Stimulated activated CD4-positive, alpha-beta T cell treated with anti-CD3 and anti-CD28 coated beads, Interleukin-15, amount 100 ng/mL, for 1 hour (primary cell): ENCODE measurements at places on chromosomes 4 and X.

GRCh38 chrX:22698151-22698550 is 301.6 kb upstream of the DDX53 start:
- DNase-seq = no peak

- DNase-seq = no peak
These were observed 54.8 kb upstream of the SRD5A3 start for GRCh38 chr4:55291227-55291640.

GRCh38 chr4:95017305-95018064 is 259.7 kb downstream of the BMPR1B start:
- DNase-seq = no peak

- no peak for DNase-seq
These were observed 229.3 kb downstream of the ANKRD50 start for GRCh38 chr4:124483048-124483906.

DNA sequence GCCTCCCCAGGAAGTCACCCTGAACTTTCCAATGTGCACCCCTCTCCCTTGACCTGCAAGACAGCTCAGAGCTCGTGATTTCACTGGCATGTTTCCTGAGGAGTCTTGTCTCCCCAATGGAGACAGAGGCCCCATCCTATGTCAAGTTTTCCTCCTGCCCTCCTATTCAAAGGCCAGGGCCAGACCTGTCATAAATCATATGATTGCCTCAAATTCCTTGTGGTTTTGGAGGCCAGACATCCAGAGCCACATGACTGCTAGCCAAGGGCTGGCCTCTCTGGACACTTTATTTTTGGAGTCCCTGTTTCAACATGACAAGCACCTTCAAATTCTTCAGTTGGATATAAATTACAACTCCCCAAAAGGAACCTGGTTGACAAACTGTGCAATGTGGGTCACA is 76.0 kb upstream of the TFDP3 start:
- no peak for DNase-seq

GRCh38 chr4:175787948-175788347 is 24.1 kb downstream of the GPM6A start:
- DNase-seq = no peak

- no peak for DNase-seq
These were observed 441.9 kb downstream of the INPP4B start for GRCh38 chr4:142404191-142404611.

DNA sequence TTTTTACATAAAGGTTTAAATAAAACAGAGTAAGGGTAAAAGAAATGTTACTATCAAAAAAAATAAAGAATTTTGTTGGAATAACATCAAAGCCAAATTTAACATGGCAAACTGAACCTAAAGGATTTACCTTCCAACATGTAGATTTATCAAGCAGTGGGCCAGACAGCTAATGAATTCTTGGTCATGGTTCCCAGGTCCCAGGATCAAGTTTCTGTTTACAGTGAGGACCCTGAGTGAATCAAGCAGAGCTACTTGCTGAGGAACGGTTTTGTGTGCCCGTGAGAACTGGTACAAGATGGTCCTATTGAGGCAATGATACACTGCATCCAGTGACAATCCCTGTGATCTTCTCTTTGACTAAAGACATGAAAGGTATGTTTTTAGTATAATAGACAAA is 157.1 kb downstream of the CDS1 start:
- DNase-seq = no peak

DNA sequence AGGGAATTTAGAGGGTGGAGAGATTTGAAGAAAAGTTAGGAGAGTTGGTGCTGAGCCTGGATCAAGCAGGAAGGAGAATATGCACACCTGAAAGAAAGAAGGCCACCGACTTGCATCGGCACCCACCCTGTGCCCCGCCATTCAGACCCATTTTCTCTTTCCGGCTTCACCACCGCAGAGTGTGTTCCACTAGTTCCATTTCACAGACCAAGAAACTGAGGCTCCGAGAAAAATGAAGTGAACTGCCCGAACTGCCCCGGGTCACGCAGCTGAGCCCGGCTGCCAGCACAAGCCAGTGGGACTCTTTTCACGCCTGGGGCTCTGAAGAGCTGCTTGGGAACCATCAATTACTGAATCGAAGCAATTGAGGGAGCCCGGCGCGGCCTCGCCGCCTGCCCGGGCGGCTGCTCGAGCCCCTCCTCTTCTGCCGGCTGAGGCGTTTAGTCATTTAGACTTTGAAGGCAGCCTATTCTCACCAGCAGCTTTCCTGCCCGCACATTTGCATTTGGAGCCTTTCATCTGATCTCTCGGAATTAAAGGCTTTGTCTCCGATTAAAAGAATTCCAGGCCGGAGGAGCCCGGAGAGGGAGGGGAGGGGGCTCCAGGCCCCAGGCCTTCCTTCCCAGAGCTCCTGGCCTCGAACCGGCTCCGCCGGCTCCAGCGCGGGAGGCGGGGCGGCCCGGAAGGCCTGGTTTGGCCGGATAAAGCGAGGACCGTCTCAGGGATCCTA is 140.2 kb upstream of the PJA1 start:
- DNase-seq = no peak

DNA sequence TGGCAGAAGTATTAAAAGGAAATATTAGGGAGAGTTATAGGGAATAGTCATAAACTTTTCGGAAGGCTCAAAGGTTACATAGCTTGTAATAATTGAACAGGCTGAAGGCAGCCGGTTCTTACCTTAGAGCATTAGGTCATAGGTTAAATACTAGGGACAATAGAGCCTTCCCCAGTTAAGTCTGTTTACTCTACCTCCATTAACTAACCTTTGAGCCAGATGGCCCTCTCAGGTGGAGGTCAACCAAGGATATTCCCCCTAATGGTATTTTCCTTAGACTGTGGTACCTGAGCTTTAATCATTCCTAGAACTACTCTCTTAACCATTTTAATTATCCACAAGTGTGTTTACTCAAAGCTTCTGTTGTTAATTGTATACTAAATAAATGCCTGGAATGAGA is 920.9 kb upstream of the PABPC4L start:
- no peak for DNase-seq

- no peak for DNase-seq
These were observed 995.3 kb upstream of the GRIA3 start for GRCh38 chrX:122188751-122189150.

- DNase-seq = no peak
These were observed 13.8 kb upstream of the MXD4 start for GRCh38 chr4:2275546-2276251.

DNA sequence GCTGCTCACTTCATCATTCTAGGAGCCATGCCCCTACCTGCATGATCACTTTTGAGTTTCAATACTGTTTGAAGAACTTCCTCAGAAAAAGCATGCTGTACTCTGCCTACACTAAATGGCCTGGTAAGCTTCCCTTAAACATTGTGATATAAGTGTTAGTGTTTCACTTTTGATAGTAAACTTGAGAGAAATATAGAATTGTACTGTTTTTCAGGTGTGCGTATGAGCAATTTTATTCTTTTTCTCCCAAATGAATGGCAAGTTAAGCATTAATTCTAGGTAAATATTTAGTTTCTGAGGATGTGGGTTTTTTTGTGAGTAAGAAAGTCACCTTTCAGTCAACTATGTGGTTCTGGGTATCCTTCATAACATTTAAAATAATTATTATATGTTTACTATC is 484.5 kb downstream of the IL15 start:
- no peak for DNase-seq

DNA sequence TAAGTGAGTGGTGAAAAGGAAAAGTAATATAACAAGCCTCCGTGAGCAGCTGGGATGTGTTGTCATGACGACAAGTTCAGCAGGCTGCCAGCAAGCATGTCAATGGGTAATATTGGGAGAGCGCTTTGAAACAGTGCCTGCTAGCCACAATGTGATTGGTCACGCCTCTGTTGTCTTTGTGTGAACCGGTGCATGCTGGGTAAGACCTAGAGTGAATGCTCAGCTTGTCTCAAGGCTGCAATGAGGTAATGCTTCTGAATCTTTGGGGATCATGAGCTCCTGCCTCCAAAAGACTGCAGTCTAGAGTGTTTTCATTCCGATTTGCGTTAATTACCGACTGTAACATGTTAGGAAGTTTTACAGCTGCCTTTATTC is 54.9 kb downstream of the STOX2 start:
- DNase-seq = no peak

DNA sequence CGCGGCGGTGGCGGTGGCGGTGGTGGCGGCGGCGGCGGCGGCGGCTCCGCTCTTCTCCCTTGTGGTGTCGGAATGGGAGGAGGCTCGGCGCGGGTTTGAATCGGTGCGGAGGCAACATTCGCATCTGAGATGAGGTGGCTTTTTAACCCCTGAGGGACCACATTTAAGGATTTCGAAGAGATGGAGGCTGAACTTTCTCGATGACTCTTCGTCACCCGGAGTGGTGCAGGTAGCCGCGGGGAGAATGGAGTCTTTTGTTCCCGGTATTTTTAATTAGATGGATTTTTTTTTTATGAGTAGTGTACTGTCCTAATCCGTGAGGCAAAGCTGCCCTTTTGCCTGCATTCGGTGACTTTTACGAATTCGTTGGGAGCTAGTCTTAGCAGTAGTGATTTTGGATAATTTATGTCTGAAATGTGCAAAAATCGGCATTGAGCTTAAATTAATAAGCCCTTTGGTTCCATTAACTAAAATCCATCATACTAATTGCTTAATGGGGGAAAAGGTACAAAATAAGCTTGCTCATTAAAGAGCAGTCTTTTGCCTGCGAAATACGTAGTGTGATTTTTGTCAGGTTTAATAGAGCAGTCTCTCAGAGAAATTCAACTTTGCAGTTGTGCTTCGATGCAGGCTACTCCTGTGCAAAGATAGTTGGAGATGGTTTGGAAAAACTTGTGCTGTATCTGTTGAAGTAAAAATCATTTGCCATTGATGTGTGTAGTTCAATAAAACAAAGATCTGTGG is 206.2 kb downstream of the TENM3 start:
- DNase-seq = no peak

- no peak for DNase-seq
These were observed 13.6 kb downstream of the ADAMTS3 start for GRCh38 chr4:72555377-72555831.

GRCh38 chrX:39019056-39019455 is 217.8 kb downstream of the MID1IP1 start:
- DNase-seq = no peak

GRCh38 chr4:53592686-53593501 is 1.6 kb upstream of the LNX1 start:
- DNase-seq = no peak

DNA sequence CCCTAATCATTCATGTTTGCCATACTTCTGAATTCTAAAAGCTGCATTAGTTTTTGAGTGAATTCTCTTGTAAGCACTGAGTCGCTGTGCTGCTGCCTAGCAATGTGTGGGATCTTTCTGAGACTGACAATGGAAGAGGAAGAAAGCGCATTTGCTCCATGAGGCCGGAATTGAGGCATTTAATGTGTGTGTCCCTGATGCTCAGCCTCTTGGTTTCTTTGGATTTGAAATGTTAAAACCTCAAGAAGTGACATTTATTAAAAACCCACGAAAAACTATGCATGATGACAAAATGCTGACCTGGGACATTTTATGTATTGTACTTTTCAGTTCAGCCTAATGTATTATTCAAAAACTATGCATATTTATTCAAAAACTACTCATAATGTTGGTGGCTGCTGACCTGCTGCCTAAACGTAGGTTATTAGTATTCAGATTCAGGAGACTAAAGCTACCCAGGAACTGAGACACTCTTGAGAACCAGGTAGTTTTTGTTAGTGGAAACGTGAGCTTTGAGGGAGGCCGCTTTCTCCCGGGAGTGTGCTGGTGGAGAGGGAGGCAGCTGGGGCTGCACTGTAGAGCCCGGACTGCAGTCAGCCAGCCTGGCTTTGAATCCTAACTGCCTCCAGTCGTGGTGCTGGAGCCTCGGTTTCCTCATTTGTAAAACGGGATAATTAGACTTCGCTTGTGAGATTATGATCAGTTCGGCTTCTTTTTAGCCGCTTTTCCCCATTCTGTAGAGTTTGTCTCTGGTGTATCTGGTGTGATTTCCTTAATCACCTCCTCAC is 11.3 kb downstream of the RGS12 start:
- DNase-seq = no peak

- no peak for DNase-seq
These were observed 31.8 kb downstream of the CPLX1 start for GRCh38 chr4:793941-794621.

DNA sequence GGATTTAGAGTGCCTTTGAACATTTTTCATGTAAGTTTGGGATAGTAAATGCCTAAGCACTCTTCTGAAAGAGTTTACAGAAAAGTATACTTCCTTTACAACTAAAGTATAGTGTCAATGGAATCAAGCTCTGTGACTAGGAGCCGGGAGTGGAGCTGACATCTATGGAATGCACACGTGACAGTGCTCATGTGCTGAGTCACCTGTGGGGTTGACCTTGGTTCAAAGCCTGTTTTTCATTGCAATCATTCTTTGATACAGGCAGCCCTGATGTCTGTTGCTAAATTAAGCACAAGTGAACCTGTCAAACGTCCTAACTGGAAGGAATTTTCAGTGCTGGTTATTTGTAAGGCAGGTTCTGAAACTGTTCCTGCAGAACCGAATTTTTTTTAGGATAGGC is 82.5 kb downstream of the GPAT3 start:
- DNase-seq = no peak

DNA sequence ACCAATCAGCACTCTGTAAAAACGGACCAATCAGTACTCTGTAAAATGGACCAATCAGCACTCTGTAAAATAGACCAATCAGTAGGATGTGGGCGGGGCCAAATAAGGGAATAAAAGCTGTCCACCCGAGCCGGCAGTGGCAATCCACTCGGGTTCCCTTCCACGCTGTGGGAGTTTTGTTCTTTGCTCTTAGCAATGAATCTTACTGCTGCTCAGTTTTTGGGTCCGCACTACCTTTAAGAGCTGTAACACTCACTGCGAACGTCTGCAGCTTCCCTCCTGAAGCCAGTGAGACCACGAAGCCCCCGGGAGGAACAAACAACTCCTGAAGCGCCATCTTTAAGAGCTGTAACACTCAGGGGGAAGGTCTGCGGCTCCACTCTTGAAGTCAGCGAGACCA is 66.4 kb upstream of the BRS3 start:
- no peak for DNase-seq

DNA sequence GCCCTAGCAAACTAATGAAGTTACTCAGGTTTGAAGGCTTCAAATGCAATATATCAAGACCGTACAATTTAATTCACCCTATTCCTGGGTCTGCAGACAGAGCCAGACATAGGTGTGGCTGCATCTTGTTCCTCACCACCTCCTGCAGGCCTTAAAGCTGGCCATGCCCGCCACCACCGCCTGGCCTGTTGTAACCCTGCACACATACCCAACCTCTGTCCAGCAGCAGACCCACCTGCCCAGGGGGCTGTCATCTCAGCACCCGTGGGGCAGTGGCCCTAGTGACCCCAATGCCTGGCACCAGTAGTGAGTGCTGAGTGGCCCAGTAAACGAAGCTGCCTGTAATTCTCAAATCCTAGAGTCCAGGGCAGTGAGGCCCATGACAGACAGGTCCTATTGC is 40.7 kb downstream of the ZBTB49 start:
- DNase-seq = no peak

- DNase-seq = no peak
These were observed 509.8 kb downstream of the CENPC start for GRCh38 chr4:67035501-67035900.

GRCh38 chr4:89482251-89482650 is 174.7 kb upstream of the GPRIN3 start:
- DNase-seq = no peak

DNA sequence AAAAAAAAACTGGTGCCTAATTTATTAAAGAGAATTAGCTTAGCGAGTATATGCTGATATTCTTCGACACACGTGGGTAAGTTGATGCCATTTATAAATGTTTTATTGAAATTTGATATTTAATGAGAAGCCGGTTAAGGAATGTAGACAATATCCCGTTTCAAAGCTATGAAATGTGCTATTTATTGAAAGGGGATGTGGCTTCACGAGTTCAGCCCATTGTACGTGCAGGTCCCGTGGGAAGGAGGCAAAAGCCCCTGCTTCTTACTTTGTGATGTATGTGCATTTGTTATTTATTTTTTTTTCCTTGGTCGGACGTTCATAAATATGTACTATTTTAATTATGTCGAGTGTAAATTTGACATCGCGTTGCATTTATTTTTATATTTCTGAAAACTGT is 20.2 kb downstream of the SHOX start:
- no peak for DNase-seq
